ENCODE measurements at places on chromosomes 3 and 15.

DNA sequence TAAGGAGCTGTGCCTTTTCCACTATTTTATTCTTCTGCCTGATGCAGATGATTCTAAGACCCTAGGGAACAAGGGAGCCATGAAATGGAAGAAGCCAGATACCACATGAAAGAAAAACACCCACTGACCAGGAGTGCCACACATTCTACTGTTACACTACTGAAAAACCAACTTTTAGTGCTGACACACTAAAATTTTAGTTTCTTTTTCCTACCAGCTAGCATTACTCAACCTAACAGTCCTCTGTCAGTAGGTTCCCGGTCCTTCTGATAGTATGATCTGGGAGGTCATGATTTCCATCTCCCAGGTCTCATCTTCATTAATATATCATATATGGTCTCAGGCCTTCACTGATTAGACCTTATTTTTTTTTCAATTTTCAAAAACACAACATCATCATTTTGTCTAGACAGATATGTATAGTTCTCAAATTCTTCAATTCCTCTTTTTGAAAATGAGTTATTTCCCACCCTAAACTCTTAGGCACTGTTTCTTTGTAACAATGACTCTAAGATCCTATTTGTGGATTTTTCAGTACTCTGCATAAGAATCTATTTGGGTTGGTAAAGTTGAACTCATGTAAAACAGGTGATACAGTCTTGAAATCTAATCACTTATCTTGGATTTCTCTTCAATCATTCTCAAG is 321.8 kb downstream of the CTNNB1 start:
- DNase-seq = no peak

- DNase-seq = no peak
Measured at GRCh38 chr15:55349282-55349681, 30.3 kb downstream of the PIGB start.

GRCh38 chr3:124467980-124468902 is 262.0 kb upstream of the UMPS start:
- peak; percentile 63 for DNase-seq

- no peak for DNase-seq
Measured at GRCh38 chr15:48086133-48086532, 34.7 kb upstream of the SLC24A5 start.

Measured in suppressor macrophage (primary cell).